IPS DF 6.9 (cell line): ENCODE measurements at places on chromosomes 6 and 20.
A peak's percentile ranks its signal among the peaks of the same experiment; 100 is the strongest.

DNA sequence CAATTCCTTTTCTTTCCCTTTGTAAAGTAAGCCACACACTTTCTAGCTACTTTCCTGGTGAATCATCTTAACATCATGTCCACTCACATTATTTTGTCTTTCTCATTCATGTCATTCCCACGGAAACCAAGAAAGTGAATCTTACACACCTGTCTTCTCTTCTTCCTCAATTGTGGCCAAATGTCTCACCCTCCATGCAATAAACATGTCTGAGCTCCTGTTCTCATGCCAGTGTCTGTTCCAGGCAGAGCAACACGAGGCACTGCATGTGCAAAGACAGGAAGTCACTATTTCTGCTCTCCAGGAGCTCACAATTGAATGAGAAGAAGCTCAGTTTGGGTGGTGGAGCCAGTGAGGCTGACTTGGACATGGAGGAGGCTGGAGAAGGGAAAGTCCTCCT lies 29.0 kb upstream of the TMEM244 start:
- H3K36me3 ChIP-seq: no peaks in the 10 kb centered on the region
- H3K27me3 ChIP-seq: no peaks in the 10 kb centered on the region
- H3K27ac ChIP-seq: no peak overlapping the region
- no peak for DNase-seq

GRCh38 chr20:4944518-4945313 lies 56.6 kb downstream of the SLC23A2 start:
- no peaks in the 10 kb centered on the region for H3K36me3 ChIP-seq
- peaks cover 4% of the 10 kb centered on the region; the same call in 1 of the 2 replicates for H3K4me1 ChIP-seq
- H3K27ac ChIP-seq: no peak overlapping the region
- no peak overlapping the region for H3K4me3 ChIP-seq

- no peaks in the 10 kb centered on the region for H3K27me3 ChIP-seq
- H3K27ac ChIP-seq: no peak overlapping the region
- H3K36me3 ChIP-seq: no peaks in the 10 kb centered on the region
- H3K4me1 ChIP-seq: no peaks in the 10 kb centered on the region
Measured at GRCh38 chr6:51542475-51542874, 544.9 kb downstream of the PKHD1 start.

GRCh38 chr6:104771258-104771832 lies 88.4 kb downstream of the HACE1 start:
- no peaks in the 10 kb centered on the region for H3K36me3 ChIP-seq

- H3K4me1 ChIP-seq: no peaks in the 10 kb centered on the region
- H3K27ac ChIP-seq: no peak overlapping the region
- H3K36me3 ChIP-seq: no peaks in the 10 kb centered on the region
- H3K4me3 ChIP-seq: no peak overlapping the region
- DNase-seq: no peak
- no peaks in the 10 kb centered on the region for H3K27me3 ChIP-seq
Measured at GRCh38 chr6:161826512-161826911, 552.7 kb upstream of the AGPAT4 start.

GRCh38 chr6:89117211-89118108 lies at the start of gene SRSF12:
Gene SRSF12 (minus strand): TSS chr6:89118071. CDS start chr6:89117887, 184 bp downstream.
- H3K27me3 ChIP-seq: peaks cover 15% of the 10 kb centered on the region
- peak within 1 kb of the TSS; percentile 73 for H3K4me3 ChIP-seq
- no peaks in the 10 kb centered on the region for H3K4me1 ChIP-seq
- DNase-seq: no peak

DNA sequence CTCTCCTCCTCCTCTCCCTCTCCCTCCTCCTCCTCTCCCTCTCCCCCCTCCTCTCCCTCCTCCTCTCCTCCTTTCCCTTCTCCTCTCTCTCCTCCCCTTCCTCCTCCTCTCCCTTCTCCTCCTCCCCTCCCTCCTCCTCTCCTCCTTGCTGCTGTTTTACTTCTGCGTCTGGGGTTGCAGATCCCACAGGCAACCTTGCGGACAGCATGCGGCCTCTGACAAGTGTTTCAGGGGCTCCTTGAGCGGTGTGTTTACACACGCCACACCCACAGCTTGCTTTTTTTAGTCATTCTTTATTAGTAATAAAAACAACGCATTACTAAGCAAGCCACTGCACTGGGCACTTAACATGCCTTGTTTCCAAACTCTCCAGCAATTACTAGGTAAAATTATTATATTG lies 81.9 kb downstream of the TFAP2C start:
- DNase-seq: no peak
- H3K27me3 ChIP-seq: no peaks in the 10 kb centered on the region
- H3K4me3 ChIP-seq: no peak overlapping the region
- H3K4me1 ChIP-seq: peaks cover 1% of the 10 kb centered on the region

GRCh38 chr6:33967966-33968724 lies 164.3 kb upstream of the MLN start:
- no peak overlapping the region for H3K4me3 ChIP-seq
- no peaks in the 10 kb centered on the region for H3K27me3 ChIP-seq
- no peaks in the 10 kb centered on the region for H3K36me3 ChIP-seq
- DNase-seq: no peak
- H3K4me1 ChIP-seq: no peaks in the 10 kb centered on the region

DNA sequence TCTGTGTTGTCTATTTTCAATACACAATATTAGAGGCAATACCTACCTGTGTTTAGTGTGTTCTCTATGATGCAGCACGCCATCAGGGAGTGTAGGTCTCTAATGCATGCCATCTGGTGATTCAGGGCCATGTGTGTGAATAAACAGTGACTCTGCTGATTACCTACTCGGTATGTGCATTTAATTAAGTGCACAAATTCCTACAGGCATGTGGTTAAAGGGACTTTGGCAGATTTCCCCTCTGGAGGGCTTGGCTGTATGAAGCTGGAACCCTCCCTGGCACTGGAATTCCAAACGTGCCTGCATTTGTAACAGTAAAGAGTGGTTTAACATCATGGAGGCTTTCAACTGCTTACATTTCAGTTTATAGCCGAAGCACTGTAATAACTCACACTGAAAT lies 401.5 kb upstream of the SASH1 start:
- H3K27me3 ChIP-seq: no peaks in the 10 kb centered on the region
- H3K27ac ChIP-seq: no peak overlapping the region
- DNase-seq: peak; percentile 11
- H3K4me1 ChIP-seq: no peaks in the 10 kb centered on the region; the same call in 1 of the 2 replicates
- no peak overlapping the region for H3K4me3 ChIP-seq
- H3K36me3 ChIP-seq: 0 out of 2 replicates have a peak, but pooled peaks cover 2% of the 10 kb centered on the region

DNA sequence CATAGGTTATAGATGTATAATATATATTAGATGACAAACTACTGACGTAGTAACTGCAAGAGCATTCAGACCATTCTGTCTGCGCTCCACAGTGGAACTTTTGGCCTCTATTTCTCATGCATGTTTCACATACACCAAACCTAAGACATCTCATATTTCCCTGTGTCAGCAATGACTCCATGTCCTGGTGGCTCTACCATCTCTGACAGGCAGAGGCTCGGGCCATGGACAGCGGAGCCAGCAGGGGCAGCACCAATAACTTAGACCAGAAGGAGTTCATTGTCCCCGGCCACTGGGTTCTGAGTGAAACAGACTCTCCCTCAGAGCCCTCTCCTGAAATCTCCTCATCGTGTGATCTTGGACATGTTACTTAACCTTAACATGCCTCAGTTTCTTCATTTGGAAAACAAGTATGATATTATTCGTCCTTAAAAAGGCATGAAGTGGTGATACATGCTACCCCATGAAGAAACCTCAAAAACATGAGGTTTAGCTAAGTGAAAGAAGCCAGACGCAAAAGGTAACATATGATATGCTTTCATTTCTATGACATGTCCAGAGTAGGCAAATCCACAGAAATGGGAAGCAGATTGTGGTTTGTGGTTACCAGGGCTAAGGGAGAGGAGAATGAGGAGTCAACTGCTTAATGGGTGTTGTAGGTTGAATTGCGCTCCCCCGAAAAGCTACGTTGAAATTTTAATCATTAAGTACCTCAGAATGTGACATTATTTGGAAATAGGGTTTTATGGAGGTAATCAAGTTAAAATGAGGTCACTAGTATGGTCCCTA lies 564.0 kb upstream of the JARID2 start:
- H3K4me1 ChIP-seq: peaks cover 1% of the 10 kb centered on the region
- H3K4me3 ChIP-seq: no peak overlapping the region
- H3K36me3 ChIP-seq: no peaks in the 10 kb centered on the region
- no peaks in the 10 kb centered on the region for H3K27me3 ChIP-seq
- no peak overlapping the region for H3K27ac ChIP-seq

DNA sequence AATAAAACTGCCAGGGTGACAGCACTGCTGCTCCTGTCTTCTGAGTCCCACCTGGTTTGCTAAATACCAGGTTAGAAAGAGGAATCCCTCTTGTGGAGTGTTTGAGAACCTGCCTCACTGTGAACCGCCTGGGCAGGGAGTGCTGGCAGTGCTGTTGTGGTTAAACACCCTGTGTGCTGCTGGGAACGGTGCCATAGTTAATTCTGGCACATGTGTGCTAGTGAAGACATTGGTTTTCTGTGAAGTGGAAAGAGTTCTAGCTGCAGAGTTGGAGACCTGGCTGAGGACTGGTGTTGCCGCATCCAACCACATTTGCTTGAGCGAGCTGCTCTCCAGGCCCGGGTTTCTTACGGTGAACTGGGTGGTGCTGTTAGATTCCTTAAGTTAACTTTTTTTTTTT lies 72.7 kb downstream of the IGF2R start:
- H3K27me3 ChIP-seq: no peaks in the 10 kb centered on the region
- DNase-seq: no peak
- H3K4me1 ChIP-seq: no peaks in the 10 kb centered on the region
- H3K4me3 ChIP-seq: no peak overlapping the region
- H3K27ac ChIP-seq: no peak overlapping the region
- peaks cover 10% of the 10 kb centered on the region; the same call in 1 of the 2 replicates for H3K36me3 ChIP-seq

DNA sequence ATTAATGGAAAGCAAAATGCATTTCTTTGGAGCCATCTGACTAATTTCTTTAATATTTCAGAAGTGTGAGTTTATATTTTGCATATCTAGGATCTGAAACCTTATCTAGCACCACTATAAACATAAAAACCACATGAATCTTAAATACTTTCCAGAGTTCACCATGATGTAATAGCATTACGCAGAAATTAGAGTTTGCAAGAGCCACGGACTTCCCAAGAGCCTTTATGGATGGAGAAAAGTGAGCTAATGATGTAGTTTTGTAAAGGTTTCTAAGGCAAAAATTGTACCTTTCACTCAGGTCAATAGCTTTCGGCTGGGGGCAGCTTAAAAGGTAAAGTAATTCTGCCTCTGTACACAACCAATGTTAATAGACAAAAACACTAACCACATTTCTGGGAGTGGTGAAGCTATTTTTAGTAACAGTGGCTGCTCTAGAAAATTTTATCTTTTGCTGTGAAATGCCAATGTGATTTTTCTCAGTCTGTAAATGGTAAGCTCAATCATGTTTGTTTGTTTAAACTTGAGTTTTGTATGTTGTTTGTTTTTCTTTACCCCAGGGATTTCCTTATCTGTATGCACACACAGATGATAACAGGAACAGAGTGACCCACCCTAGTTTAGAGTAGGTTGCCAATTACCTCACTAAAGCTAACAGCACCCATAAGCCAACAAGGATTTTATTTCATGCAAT lies 80.5 kb downstream of the FILIP1 start:
- H3K27me3 ChIP-seq: no peaks in the 10 kb centered on the region
- no peaks in the 10 kb centered on the region for H3K36me3 ChIP-seq
- no peak overlapping the region for H3K27ac ChIP-seq
- DNase-seq: no peak
- no peaks in the 10 kb centered on the region for H3K4me1 ChIP-seq

DNA sequence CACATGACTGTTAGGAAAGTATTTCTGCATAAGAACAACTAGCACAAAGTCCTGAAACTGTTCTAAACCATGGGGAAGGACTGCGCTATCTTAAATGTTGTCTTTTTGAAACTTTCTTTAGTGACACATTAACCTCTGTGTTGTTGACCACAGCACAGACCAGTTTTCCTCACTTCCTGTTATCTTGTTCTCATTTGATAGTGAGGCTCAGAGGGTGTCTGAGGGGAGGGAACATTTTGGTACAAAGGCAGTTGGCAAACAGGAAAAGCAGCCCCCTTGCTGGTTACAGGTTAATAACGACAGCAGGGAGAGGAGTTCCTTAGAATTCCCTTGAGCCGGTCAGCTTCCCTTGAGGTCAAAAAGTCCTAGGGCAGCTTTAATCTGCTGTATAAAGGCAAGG lies 143.5 kb upstream of the BMP2 start:
- peak; percentile 16 for DNase-seq
- H3K27ac ChIP-seq: no peak overlapping the region
- no peak overlapping the region for H3K4me3 ChIP-seq
- H3K36me3 ChIP-seq: no peaks in the 10 kb centered on the region

DNA sequence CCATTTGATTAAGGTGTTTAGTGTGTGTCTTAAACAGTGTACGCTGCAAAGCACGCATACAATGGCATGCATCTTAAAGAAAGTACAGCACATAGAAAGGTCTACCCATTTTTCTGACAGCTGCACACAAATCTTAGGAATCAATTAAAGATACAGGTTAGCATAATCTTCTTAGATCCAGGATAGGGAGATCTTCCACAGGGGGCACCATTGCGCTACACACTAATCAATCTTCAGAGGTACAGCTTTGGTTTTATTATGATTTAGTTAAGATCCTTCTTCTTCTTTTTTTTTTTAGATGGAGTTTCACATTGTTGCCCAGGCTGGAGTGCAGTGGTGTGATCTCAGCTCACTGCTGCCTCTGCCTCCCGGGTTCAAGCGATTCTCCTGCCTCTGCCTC lies 63.7 kb upstream of the BEND3 start:
- H3K4me3 ChIP-seq: no peak overlapping the region
- no peak for DNase-seq
- H3K27ac ChIP-seq: no peak overlapping the region
- H3K4me1 ChIP-seq: no peaks in the 10 kb centered on the region
- H3K36me3 ChIP-seq: no peaks in the 10 kb centered on the region

GRCh38 chr20:59933296-59933848 lies at the start of gene SYCP2:
Gene SYCP2 (minus strand): TSS chr20:59933637. CDS start chr20:59922413, 11,224 bp downstream.
- no peak for DNase-seq
- H3K4me3 ChIP-seq: peak within 1 kb of the TSS; percentile 20; the same call in 1 of the 2 replicates
- H3K4me1 ChIP-seq: no peaks in the 10 kb centered on the region

- H3K4me3 ChIP-seq: no peak overlapping the region
- H3K27me3 ChIP-seq: peaks cover 1% of the 10 kb centered on the region; the same call in 1 of the 2 replicates
- no peak overlapping the region for H3K27ac ChIP-seq
Measured at GRCh38 chr20:14569641-14570040, 232.2 kb upstream of the FLRT3 start.

DNA sequence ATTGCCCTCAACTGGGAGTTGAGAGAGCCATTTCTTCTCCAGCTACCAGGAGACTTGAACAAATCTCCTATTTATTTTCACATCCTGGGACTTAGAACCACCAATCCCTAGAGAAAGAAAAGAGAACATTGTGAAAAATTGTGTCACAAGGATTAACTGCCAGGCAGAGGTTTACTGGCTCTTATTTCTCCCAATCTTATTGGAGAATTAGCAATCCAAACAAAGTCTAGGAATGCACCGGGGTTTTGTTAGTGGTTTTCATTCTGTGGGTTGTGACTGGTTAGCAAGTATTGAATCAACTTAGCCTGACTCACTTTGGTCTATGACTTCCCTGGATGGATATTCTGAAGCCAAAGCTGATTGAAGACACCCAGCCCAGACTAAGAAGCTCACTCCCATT lies 21.2 kb upstream of the ENPP5 start:
- no peaks in the 10 kb centered on the region; the same call in 1 of the 2 replicates for H3K4me1 ChIP-seq
- no peaks in the 10 kb centered on the region for H3K36me3 ChIP-seq
- no peak for DNase-seq
- no peak overlapping the region for H3K27ac ChIP-seq

- H3K4me1 ChIP-seq: no peaks in the 10 kb centered on the region
- H3K27me3 ChIP-seq: no peaks in the 10 kb centered on the region
- H3K36me3 ChIP-seq: no peaks in the 10 kb centered on the region
- H3K4me3 ChIP-seq: no peak overlapping the region
- DNase-seq: no peak
Measured at GRCh38 chr6:137016356-137016755, 28.4 kb downstream of the IL20RA start.
